ENCODE measurements at places on chromosomes 2 and 18.

GRCh38 chr2:210363261-210363660, 48.3 kb upstream of the MYL1 start:
- no peak for DNase-seq

DNA sequence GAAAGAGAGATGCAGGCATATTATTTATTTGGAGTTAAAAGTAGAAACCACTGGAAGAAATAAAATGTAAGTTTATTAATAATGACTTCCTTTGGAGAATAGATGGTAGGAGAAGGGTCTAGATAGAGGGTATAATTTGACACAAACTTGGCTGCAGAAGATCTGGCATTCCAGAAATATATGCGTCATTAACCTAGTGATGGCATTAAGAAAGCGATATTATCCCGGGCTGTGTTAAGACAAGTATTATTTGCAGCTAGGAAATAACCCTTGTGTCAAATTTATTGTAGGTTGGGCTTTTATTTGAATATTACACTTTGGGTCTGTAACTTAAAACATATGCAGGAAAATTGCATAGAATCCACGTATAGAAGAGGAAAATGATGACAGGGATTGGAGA, 389.5 kb downstream of the MTX2 start:
- no peak for DNase-seq

GRCh38 chr2:151358166-151358970, 976 bp downstream of the TNFAIP6 start:
- DNase-seq = no peak

DNA sequence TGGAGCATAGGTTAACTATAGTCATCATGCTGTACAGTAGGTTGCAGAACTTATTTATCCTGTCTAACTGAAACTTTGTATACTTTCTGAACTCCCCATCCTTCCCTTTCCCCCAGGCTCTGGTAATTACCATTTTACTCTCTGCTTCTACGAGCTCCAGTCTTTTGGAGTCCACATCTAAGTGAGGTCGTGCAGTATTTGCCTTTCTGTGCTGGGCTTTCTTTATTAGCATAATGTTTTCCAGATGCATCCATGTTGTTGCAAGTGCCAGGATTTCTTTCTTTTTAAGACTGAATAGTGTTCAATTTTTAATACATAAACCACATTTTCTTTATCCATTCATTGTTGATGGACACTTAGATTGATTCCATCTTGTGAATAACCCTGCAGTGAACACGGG, 464.1 kb downstream of the TGIF1 start:
- DNase-seq = no peak

DNA sequence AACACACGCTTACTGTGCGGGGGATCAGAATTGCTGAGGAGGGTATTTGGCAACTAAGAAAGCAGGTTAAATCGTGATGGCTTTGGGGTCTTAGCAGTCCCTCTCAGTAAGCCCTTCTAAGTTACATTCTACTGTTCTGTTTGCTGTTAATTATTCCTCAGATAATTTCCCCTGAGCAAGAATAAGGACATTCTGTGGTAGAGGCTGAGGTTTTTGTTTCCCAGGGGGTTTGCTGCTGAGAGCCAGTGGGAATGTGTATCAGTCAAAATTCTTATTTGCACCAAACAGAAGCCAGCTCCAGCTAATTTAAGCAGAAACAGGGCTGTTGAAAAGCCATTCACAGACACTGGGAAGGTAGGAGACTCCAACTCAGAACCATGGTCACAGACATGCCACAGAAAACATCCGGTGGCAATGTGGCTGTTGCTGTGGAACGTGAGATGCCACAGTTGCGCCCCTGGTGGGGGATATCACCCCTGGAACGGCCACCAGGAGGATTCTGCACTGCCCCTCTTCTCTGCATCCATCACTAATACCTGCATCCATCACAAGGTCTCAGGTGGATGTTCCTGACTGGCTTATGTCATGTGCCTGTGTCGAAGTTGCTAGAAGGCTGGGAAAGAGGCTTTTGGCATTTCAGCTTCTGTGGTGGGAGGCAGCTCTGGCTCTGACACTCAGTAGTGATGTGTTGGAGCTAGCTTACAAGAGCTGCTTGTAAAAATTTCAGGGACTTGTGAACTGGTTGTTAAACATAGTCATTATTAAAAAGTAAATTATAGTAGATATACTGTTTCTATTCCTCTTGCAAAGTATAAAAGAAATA, 23.2 kb downstream of the SLC4A3 start:
- DNase-seq = no peak

DNA sequence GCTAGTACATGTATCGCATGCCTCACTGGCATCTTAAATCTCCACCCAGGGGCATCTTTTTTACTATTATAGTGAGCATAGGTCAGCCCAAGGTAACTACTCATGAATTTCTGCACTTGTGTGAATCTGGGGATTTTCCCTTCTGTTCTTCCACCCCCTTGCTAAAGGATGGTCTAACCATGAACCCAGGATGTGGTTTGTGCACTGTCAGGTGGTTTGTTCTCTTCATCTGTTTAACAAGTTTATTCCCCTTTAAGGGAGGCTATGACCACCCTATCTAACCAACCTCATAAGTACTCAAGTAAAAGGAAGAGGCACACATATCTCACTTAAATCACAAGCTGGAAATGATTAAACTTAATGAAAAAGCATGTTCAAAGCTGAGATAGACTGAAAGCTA, 243.0 kb downstream of the RPRM start:
- DNase-seq = no peak
